Glomerular endothelial cell (primary cell): ENCODE measurements at places on chromosomes 16 and 17.

DNA sequence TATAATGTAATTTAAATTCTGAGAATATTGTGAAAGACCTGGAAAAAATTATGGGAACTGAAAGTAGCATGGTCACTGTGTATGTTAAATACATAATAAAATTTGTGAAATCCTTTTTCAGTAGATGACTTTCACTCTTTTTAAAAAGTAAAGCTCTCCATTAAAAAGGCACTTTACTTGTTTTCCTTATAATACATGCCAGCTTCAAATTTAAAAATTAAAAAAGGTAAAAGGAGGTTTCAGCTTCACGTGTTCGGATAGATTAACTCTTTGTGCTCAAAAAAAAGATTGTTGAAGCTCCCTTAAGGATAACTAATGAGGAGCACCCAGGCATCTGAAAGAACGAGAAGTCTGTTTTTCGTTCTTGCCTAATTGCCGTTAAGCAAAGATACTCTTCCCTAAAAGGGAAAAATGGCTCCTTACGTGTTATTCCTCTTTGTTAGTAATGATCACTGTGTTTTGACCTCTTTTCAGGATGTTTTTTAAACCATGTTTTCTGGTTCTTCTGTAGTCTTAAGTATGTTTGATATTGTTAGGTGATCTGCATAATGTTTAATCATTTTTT lies 87.8 kb downstream of the TUBD1 start:
- no peak for DNase-seq

DNA sequence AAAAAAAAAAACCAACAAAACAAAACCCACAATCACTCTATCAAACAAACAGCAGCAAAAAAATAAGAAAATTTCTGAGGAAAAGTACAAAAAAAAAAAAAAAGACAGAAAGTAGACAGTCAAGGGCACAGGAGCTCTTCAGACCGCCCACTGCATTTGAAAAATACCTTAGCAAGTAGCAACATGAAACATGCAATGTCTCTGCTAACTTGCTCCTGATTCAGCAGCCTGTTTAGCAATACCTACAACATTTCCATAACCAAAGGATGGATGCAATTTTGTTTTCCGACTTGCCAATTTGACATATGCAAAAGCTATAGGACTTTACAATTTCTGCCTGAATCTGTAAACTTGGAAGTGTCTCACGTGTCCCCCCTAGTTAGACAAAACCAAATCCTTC lies 57.4 kb downstream of the SYNRG start:
- no peak for DNase-seq

DNA sequence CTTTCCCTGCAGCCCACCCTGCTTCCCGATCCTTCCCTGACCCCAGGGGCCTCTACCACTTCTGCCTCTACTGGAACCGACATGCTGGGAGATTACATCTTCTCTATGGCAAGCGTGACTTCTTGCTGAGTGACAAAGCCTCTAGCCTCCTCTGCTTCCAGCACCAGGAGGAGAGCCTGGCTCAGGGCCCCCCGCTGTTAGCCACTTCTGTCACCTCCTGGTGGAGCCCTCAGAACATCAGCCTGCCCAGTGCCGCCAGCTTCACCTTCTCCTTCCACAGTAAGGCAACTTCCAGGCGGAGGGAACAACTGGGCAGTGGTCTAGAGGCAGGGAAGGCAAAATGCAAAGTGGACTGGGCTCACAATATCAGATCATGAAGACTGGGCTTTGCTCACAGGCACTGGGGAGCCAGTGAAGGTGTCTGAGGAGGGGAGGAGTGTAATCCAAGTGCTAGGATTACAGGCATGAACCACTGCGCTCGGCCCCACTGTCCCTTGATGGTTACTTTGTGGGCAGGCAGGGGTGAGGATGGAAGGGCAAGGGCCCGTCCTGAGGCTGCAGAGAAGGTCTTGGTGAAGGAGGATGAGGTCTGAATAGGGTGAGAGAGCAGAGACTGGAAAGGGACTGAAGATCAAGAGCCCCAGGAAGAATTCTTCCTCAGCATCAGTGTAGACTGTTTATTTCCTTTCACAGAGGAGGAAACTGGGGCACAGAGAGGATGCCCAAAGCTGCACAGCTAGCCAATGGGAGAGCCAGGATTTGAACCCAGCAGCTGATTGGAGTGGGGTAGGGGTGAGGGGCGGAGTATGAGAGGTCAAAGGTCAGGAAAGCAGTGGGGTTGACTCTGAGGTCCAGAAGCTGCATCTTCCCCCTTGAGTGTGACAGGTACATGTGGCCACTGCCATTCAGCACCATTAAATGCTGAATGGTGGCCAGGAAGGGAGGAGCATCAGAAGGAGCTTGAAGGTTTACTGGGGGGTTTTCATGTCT lies 16.5 kb upstream of the ADGRG3 start:
- DNase-seq: no peak

- DNase-seq: no peak
These were observed 19.1 kb upstream of the LCMT1 start for GRCh38 chr16:25092441-25092840.

DNA sequence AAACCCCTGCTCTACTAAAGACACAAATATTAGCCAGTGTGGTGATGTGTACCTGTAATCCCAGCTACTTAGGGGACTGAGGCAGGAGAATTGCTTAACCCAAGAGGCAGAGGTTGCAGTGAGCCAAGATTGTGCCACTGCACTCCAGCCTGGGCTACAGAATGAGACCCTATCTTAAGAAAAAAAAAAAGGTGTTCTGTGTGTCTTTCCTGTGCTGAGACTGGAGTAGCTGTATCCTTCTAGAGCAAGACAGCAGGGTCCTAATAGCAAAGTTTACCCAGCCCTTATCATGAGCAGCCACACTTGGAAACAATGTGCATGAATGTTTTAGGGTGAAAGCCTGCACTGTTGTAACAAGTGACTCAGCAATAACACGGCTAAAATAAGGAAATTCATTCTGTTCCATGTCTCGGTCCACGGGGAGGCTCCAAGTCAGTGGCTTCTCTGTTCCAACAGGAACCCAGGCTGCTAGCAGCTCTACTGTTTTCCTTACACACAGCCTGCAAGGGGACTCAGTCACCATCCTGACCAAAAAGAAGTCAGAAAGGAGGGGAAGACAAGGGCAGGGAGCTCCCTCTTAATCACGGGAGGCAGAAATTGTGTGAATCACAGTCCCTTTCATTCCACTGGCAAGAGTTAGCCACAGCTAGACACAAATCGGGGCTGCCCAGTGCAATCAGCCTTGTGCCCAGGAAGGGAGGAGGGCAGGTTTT lies 7.1 kb upstream of the SLC5A11 start:
- no peak for DNase-seq

DNA sequence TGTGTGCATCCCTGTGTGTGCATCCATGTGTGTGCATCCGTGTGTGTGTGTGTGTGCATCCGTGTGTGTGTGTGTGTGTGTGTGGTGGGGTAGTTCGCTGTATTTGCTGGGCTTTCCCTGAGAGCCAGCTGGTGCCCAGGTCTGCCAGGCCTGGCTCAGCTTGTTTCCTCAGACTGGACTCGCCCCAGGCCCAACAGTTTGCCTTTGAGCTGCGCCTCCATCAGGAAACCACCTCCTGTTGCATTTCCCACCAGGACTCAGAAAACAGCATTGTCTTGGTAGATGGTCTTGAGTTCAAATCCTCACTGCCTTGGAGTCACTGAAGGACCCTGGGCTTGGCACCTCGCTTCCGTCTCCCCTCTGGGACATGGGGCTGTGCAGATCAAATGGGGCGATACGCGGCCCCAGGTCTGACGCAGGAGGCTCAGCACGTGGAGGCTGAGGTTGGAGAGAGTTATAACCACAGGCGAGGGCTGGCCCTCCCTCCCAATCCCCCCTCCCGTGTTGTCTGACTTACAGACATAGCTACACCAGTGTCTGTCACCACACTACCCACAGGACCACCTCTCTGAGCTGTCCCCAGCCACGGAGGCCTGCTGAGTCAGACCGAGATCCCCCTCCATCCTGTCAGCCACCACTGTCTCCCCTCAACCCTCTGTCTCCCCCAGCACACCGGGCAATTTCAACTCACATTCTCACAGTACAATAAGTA lies 4.7 kb downstream of the ITGAE start:
- no peak for DNase-seq

DNA sequence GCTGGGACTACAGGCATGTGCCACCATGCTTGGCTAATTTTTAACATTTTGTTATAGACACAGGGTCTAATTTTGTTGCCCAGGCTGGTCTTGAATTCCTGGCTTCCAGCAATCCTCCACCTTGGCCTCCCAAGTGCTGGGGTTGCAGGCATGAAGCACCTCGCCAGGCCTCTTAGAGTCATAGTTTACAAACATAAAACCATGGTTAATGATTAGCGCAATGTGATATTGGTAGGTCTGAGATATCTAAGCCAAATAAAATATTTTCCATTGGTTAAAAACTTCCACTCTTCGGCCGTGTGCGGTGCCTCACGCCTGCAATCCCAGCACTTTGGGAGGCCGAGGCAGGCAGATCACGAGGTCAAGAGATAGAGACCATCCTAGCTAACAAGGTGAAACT lies 16.6 kb downstream of the TXNDC11 start:
- DNase-seq: no peak

DNA sequence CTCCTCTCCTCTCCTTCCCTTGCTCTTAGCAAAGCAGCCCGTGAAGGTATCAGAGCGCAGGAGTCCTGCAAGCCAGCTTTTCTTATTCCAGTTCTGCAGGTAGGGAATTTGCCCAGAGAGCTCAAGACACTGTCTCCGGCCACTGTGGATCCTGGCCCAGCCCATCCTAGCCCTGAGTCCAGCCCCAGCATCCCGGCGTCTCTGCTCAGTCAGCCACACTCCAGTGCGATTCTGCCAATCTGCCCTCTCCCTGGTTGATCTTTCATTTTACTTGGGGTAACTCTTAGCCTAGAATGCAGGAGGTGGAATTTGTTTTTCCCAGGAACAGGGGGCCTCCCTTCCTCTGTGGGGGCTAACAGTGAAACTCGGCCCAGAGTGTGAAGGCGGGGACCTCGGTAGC lies 176.9 kb upstream of the GSE1 start:
- DNase-seq: no peak

DNA sequence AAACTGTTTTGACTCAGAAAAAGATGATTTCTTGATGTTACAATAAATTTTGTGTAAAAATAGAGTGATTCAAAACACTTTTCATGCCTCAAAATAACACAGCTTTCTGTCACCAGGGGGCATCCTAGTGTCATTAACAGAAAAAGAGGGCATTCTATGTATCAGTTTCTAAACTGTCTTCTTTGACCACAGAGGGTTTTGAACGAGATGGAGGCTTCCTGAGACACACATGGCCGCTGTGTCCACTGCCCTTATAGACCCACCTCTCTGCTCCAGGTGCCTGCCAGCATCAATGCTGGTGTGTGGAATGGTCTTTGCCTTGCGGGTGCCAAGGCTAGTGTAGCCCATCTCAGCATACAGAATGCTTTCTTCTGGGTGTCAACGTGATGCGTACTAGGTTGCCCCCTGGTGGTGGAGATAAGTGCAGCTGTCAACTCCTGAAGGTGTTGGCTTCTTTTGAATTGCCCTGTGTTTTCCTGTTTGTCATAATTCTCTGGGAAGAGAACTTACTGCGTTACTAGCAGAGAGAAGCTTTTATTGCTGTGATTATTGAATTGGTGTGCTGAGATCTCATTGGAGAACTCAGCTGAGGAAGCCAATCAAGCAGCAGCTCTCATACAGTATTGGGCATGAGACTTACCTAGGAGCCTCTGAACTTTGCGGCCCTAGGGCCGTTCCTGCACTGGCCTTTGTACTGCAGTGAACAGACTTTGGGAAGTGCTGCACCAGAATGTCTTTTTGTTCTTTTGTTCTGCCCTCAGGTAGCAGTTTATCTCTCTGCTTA lies 38.6 kb downstream of the USP10 start:
- DNase-seq: peak; percentile 72

- DNase-seq: no peak
These were observed 31.1 kb downstream of the ADAMTS18 start for GRCh38 chr16:77403732-77404131.

GRCh38 chr16:88936008-88936555 lies 40.9 kb downstream of the CBFA2T3 start:
- DNase-seq: no peak

DNA sequence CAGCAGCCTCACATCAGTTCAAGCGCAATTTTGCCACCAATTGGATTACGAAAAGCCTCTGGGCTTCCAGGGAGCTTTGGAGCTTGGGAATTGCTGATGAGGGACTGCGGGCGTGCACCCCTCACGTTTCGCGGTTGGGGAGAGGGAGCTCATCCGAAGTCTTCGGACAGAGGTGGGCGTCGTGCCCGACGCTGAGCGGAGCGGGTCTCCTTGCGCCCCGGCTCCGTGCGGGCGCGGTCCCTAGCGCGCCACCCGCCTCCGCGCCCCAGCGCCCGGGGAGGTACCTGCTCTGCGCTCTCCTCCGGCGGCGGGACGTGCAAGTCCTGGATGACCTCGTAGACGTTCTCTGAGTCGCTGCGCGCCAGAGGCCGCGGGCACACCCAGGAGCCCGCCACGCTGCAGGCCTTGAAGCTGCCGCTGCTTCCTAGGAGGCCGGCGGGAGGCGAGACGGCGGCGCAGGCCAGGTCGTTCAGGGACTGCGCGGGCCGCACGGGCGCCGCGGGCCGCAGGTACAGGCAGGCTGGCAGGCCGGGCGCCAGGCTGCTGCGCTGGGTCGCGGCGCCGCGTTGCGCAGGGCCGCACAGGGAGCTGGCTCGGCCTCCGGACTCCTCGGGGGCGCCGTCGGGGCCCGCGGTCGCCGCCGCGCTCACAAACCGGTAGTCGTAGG lies 3.2 kb downstream of the ARHGAP27 start:
- no peak for DNase-seq

DNA sequence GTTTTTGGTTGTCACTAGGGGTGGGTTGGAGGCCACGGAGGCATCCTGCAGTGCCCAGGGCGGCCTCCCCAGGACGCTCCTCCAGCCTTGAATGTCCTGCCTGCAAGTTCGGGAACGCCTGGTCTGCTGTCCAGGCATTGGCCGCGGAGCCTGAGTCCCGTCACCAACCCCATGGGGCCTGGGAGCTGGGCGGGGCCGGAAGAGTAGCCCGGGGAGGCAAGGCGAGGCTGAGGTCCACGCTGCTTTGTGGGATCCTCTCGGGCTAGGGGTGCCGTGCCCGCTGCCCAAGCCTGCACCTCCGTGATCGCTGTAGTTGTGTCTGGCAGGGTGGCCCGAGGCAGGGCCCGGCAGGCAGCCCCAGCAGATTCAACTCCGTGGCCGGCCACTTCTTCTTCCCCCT lies 12.8 kb downstream of the TELO2 start:
- DNase-seq: no peak

- no peak for DNase-seq
These were observed 27.3 kb downstream of the SLFN11 start for GRCh38 chr17:35345926-35346771.

- no peak for DNase-seq
These were observed 505.8 kb downstream of the KCNJ2 start for GRCh38 chr17:70675070-70675590.

- DNase-seq: no peak
These were observed 12.4 kb downstream of the TEX14 start for GRCh38 chr17:58679263-58680037.

DNA sequence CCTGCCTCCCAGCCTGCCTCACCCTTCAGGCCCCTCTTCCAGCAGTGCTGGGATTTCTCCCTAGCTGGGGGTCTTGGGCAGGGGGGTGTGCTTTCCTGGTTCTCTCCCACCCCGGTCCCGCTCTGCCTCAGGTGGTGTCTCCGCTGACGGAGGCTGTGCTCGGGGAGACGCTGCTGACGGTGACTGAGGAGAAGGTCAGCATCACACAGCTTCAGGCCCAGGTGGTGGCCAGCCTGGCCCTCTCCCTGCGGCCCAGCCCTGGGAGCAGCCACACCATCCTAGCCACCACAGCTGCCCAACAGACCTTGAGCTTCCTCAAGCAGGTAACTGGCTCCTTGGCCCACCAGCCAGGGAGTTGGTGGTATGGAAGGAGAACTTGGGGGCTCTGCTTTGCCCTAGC lies 56.5 kb downstream of the TMEM132E start:
- no peak for DNase-seq

- DNase-seq: no peak
These were observed 27.8 kb downstream of the GNPTG start for GRCh38 chr16:1379304-1380076.

- DNase-seq: no peak
These were observed 37.2 kb downstream of the TENT4B start for GRCh38 chr16:50190292-50190691.
